ENCODE measurements at places on chromosomes 5 and 9.
A peak's percentile ranks its signal among the peaks of the same experiment; 100 is the strongest.

GRCh38 chr5:83767409-83767992 is 46.8 kb upstream of the HAPLN1 start:
- no peak for DNase-seq

DNA sequence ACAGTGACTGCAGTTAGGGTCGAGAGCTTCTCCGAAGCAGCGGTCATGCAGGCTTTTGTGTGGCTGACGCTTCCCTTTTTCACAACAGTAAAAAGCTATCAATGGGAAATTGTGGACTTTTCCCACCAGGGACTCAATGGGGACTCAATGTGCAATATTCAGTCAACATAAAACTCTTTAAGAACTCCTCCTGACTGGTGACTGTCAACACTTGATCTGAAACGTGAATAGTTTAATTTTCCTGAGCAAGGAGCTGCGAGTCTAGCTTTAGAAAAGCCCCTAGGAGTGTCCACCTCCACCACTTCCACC is 28.7 kb downstream of the EXOC3 start:
- no peak for DNase-seq

- no peak for DNase-seq
Measured at GRCh38 chr5:119895066-119895465, 265.7 kb downstream of the FAM170A start.

- no peak for DNase-seq
Measured at GRCh38 chr9:131422241-131422792, 28.4 kb downstream of the PRRC2B start.

GRCh38 chr5:154603485-154603884 is 125.5 kb upstream of the HAND1 start:
- DNase-seq, result no peak

- DNase-seq, result no peak
Measured at GRCh38 chr9:99019510-99020331, 76.0 kb downstream of the COL15A1 start.

- no peak for DNase-seq
Measured at GRCh38 chr5:168464214-168464613, 22.1 kb upstream of the RARS1 start.

DNA sequence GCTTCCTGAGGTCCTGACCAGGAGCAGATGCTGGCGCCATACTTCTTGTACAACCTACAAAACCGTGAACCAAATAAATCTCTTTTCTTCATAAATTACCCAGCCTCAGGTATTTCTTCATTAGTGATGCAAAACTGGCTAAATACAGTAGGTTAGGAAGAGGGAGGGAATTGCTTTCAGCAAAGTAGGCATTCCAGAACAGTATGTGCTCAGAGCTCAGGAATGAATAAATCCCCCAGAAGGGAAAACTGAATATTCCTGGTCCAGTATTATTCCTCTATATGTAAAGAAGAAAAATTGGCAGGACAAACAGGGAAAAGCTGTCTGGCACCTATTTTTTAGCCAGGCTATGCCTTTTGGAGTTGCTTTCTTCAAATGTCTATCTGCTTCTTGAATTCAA is 577.1 kb downstream of the PSAT1 start:
- DNase-seq, result no peak

DNA sequence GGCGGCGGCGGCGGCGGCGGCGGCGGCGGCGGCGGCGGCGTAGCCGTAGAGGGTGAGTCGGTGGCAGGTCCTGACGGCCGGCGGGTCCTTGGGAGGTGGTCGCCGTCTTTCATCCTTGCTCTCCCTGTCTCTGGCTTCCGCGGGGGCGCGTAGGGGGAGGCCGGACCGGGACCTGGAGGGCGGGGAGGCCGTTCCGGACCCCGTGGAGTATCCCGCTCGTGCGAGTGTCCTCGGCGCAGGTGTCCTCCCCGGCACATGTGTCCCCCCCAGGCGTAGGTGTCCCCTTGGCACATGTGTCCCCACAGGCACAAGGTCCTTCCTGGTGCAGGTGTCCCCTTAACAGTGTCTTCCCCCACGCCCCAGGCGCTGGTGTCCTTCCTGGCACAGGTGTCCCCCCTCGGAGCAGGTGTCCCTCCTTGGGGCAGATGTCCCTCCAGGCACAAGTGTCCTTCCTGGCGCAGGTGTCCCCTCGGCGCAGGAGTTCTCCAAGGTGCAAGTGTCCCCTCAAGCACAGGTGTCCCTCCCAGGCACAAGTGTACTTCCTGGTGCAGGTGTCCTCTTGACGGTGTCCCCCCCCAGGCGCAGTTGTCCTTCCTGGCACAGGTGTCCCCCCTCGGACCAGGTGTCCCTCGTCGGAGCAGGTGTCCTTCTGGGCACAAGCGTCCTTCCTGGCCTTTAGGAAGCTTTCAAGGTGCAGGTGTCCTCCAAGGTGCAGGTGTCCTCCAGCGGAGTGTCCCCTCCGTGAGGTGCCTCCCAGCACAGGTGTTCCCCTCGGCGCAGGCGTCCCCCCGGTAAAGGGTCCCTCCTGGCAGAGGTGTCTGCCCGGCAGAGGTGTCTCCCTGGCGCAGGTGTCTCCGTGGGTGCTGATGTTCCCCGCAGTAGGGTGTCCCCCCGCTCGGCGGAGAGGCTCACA is 519 bp downstream of the EXOC3 start:
- DNase-seq, result no peak

DNA sequence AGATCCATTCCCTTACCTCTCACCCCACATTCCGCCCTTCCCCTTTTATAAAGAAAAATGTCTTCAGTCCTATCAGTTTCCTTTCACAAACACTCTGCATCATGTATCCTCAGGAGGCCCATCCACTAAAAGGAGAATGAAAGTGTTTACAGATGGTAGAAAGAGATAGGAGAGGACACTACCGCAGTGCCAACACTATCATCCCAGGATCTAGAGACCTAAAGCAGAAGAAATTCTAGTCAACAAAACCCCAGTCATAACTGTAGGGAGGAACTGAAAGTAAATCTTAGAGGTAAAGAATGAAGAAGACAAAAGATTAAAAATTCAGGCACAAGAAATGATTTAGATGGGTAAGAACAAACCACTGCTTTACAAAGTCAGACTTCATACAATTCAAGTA is 114.1 kb downstream of the MLLT3 start:
- no peak for DNase-seq

- no peak for DNase-seq
Measured at GRCh38 chr9:70352356-70352755, 62.1 kb downstream of the KLF9 start.

- DNase-seq, result peak; percentile 73
Measured at GRCh38 chr5:170597109-170597751, 93.4 kb downstream of the KCNIP1 start.

DNA sequence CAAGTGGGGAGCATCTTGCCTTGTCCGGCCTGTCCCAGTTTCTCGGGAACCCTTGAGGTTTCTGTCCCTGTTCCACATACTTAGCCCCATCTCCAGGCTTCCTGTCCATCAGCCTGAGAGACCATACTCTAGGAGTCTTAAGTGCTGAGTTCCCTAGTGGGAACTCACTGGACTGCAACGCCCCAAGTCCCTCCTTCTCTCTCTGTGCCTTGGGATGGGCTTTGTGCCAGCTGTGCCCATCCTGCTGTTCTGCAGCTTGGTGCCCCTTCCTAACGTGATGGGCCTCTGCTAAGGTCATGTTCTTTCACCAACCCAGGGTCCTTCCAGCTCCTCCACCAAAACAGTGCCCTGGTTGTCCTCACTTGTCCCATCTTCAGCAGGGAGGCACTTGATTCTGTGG is 222.3 kb upstream of the ANKRD55 start:
- DNase-seq, result no peak

DNA sequence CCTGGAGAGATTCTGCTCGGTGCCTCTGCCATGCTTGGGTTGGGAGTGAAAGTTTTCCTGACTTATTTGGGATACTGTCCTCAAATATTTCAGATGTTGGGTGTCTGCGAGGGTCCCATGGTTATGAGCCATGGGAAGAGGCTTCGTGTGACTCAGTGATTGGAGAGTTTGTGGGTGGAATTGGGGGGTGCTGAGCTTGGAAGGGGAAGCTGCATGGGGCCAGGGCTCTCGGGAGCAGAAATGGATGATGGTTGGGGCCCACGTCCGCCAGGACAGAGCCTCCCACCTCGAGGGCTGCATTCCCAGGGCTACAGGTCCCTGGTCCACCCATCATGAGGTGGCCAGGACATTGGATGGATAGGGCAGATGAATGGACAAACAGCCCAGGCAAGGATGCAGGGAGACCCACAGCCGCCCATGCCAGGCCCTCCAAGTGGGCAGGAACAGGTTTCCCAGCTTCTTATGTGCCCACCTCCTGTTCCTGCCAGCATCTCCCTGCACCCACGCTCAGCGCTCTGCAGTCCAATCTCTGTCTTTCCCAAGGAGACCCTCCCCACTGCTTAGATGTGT is 5.5 kb downstream of the OBP2B start:
- no peak for DNase-seq

- DNase-seq, result no peak
Measured at GRCh38 chr9:134497283-134497860, 144.2 kb upstream of the COL5A1 start.

DNA sequence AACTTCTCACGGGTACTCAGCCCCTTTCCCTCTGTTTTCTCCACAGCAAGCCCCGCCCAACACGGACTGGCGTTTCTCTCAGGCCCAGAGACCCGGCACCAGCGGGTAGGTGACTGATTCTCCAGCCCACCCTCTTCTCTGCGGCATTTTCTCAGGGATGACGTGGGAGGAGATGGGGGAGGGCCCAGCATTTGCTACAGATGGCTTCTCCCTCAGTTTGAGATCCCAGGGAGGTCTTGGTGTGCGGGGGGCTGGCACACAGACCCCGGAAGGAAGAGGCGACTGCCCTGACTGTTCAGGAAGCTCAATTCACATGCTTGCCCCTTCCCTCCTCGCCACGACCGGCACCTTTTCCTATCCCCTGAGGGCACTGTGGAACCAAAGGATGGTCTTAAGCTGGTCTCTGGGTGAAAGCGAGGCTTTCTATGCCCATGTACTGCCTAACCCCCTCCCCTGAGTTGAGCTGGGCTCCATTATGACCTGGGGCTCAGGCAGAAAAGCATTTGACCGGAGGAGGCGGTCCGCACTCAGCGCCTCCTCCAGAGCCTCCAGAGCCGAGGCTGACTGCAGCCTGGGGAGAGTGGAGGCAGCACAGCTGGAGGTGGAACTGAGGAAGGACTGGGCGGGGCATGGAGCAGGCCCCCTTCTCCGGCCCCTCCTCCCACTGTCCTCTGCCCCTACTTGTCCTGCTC is 6.0 kb downstream of the PCDHGC5 start:
- no peak for DNase-seq

DNA sequence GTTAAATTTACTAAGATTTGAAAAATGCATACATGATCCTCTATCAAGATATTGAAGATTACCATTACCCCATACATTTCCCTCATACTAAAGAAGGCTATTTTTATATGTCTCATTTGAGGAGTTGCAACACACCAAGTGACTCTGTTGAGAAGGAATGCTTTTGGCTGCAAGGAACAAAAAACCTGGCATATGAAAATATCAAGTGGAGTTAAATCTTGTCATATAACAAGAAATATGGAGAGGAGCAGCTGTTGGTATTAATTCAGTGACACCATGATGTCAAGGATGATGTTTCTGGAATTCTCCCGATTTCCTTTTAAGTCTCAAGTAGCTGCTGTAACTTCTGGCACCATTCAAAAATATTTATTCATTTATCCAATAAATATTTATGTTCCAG is 193.8 kb downstream of the CSNK1G3 start:
- no peak for DNase-seq

DNA sequence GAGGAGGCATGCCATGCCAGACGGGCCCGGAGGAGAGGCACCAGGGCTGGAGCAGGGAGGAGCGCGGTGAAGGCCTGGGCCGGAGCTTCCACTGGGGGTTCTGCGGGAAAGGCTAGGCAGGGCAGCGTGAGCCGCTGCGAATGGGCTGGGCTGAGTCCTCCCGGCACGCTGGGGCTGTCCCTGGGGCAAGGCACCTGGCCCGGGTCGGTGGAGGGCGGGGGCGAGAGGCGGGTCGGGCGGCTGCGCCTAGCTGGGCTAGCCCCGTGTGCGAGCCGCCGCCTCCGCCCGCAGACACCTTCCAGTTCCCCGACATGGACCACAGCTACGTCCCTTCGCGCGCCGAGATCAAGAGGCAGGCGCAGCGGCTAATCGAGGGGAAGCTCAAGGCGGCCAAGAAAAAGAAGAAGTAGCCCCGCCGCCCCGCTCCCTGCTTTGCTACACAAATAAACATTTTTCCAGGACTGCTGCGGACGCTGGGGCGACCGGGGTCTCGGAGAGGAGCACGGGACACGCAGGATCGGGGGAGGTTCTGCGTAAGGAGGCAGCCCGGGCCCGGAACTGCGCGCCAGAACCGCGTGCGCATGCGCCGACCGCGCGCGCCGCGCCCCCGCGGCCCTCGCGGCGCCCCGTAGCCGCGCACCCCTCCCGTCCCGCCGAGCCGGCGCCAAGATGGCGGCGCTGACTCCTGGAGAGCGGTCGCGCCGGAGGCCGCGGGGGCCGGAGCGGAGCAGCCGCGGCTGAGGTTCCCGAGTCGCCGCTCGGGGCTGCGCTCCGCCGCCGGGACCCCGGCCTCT is at the start of gene RABL6:
RABL6 (plus strand) TSS at position 668 of the 794 bp plus-strand sequence. CDS start 249 bp downstream, outside the sequence.
- peak; percentile 65 for DNase-seq

GRCh38 chr5:18397371-18397770 is 763.1 kb downstream of the TAF11L14 start:
- DNase-seq, result no peak

- DNase-seq, result no peak
Measured at GRCh38 chr9:14004110-14004509, 309.8 kb downstream of the NFIB start.

DNA sequence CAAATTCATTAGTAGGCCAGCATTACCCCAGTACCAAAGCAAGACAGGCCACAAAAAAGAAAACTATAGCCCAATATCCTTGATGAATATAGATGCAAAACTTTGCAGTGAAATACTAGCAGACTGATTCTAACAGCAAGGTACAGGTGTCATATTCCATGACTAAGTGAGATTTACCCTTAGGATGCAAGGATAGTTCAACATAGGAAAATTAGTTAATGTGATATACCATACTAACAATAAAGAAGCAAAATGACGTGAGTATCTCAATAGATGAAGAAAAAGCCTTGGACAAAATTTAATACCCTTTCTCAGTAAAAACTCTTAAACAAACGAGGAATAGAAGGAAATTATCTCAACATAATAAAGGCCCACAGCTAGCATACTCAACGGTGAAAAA is 13.3 kb downstream of the ZNF131 start:
- DNase-seq, result no peak

DNA sequence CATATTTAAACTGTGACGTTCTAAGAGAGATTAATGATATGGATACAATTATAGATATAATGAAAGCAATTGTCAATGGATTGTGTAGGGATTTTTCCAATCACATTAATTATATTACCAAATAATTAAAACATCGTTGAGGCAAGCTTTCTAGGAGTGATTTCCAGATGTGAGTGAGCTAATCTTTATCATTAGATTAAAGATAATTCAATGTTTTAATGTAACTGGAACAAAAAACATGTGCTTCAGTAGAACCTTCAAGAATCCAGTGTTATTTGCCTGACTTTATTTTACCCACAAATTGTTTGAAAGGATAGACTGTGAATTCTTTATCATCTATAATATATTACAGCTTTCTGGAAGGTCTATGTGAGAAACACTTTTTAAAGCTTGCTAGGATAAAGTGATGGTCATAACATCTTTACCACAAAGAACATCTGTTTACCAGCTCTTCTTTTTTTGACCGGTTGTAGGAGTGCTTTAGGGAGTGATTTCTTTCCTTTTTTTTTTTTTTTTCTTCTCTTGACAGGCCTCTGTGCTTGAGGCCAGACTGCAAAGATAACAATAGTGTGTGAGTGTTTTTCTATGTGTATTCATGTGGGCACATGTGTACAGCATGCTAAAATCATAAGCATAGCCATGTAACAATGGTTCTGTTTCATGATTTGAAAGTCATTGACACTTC is 35.0 kb downstream of the SNCAIP start:
- DNase-seq, result no peak

GRCh38 chr5:71681296-71681695 is 37.8 kb upstream of the CARTPT start:
- no peak for DNase-seq

GRCh38 chr5:58261605-58262004 is 198.3 kb downstream of the PLK2 start:
- no peak for DNase-seq
